NCI-H774 (cell line): ENCODE measurements at places on chromosomes 16 and 17.

DNA sequence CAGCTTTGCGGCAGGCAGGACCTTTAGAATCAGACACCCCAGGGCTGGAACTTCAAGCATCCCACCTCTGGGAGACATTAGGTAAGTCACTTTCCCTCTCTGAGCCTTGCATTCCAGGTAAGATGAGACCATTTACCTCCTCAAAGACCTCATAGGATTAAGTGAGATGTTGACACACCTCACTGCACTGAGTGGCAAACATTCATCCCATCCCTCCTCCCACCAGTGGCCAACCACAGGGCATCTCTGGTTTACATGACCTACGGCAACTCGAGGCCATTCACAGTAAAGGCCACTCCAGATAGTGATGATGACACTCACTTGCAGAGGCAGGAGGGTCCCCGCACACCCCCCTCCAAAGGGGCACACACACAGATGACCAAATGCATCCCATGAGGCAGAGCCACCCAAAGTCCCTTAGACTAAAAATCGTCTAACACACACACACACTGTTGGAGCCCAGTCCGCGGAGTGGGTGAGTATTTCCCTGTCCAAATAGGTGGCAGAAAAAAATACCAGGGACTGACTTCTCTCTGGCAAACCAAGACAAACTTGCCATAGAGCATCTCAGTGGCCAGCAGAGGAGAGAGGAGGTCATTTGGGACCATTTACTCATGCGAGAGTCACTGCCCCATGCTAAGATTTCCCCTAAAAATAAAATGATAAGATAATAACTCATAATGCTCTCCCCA is 454.9 kb downstream of the SOX9 start:
- no peak for DNase-seq

DNA sequence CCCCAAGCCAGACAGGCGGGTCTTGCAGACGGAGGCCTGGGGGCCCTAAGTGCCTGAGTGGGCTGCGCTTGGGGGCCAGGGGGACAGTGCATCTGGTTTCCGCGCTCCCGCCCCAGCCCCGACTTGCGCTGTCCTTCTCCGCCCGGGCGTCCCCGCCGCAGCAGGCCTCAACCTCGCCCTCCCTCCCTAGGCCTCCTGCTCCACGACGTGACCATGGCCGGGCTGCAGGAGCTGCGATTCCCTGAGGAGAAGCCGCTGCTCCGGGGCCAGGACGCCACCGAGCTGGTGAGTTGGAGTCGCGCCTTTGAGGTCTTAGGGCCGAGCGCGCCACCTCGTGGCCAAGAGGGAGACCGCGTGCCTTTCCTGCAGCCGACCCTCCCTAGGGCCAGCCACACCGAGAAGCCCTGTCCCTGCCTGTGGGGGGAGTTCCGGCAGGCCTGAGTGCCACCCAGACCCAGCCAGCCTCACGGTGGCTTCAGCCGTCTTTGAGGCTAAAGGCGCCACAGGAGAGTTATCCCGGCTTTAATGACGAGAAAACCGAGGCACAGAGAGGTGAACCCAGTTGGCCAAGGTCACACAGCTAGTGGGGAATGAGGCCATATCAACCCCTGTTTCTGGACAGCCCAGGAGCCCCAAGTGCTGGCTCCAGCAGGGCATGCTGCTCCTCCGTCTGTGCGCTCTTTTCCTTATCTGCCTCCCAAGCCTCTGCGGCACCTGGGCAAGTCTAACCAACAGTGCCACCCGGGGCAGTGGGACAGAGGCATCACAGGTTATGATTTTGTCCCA is 12.2 kb upstream of the NDRG4 start:
- peak; percentile 74 for DNase-seq

- DNase-seq, result no peak
These were observed 123.7 kb downstream of the METRNL start for GRCh38 chr17:83203073-83203471.

DNA sequence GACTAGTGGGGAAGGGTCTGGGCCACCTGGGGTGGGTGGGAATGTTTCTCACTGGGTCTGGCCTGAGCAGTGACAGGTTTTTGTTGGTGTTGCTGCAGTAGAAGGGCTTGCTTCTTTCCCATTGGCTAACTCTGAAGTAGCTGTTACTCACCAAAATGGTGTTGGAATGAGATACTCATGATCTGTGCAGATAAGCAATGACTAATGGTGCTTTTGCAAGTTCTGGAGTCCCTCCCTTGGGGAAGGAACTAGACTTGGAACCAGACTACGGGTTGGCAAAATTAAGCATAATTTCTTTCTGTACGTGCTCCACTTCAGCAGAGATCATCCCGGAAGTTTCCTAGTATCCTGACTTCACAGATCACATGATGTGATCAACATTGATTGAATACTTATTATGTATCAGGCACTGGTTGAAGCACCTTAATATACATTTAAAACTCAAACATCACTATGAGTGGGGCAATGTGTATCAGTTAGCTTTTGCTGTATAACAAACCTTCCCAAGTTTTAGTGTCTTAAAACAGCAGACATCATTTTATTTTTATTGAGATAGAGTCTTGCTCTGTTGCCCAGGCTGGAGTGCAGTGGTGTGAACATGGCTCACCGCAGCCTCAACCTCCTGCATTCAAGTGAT is 30.1 kb downstream of the CHP2 start:
- no peak for DNase-seq

GRCh38 chr17:65876985-65877384 is 314.9 kb downstream of the CEP112 start:
- DNase-seq, result no peak

GRCh38 chr16:64773638-64774037 is 348.2 kb downstream of the CDH11 start:
- no peak for DNase-seq

DNA sequence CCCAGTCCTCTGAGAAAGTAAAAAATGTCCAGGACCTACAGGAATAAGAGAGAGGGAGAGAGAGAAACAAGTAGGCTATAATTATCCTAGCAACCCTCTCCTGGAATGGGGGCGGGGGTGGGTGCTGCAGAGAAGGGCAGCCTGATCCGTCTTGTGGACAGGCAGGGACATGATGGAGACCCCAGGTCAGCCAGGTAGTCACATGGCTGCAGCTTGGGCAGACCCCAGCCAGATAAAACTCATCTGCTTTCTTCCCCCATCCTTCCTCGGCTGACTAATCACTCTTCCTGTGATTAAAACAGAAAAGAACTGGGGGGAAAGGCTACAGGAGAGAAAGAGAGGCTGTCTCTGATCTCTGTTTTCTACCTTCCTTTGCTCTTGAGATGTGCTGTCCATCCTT is 32.6 kb downstream of the COPZ2 start:
- no peak for DNase-seq

GRCh38 chr17:77592106-77592865 is 366.2 kb upstream of the TNRC6C start:
- no peak for DNase-seq

- DNase-seq, result no peak
These were observed 67.5 kb downstream of the SHISA6 start for GRCh38 chr17:11308531-11308930.

GRCh38 chr16:3242709-3243108 is 7.8 kb upstream of the ZNF200 start:
- DNase-seq, result no peak

DNA sequence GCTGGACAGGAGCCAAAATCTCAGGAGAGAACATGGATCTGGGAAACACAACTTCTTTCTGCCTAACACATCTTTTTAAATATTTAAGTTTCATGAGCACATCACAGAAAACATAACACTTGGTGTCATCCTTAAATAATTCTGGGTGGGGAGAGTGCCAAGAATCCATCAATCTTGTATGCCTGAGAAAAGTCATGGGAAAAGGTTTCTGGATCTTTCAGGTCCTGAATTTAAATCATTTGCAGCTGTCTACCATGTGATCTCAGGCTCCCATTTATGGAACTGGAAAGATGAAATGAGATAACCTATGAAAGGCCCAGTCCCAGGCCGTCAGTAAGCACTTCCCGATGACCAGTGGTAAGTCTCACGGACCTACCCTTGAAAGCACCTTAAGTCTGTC is 15.1 kb downstream of the CDH11 start:
- DNase-seq, result no peak

- no peak for DNase-seq
These were observed 87.1 kb downstream of the STX8 start for GRCh38 chr17:9488556-9488955.

GRCh38 chr17:45018848-45019711 is 32.4 kb downstream of the DCAKD start:
- DNase-seq, result peak; percentile 57

GRCh38 chr17:4365628-4366326 is 698 bp downstream of the UBE2G1 start:
- no peak for DNase-seq

- no peak for DNase-seq
These were observed 7.1 kb upstream of the MVD start for GRCh38 chr16:88669980-88670379.
